ENCODE measurements at places on chromosomes 1 and 21.

DNA sequence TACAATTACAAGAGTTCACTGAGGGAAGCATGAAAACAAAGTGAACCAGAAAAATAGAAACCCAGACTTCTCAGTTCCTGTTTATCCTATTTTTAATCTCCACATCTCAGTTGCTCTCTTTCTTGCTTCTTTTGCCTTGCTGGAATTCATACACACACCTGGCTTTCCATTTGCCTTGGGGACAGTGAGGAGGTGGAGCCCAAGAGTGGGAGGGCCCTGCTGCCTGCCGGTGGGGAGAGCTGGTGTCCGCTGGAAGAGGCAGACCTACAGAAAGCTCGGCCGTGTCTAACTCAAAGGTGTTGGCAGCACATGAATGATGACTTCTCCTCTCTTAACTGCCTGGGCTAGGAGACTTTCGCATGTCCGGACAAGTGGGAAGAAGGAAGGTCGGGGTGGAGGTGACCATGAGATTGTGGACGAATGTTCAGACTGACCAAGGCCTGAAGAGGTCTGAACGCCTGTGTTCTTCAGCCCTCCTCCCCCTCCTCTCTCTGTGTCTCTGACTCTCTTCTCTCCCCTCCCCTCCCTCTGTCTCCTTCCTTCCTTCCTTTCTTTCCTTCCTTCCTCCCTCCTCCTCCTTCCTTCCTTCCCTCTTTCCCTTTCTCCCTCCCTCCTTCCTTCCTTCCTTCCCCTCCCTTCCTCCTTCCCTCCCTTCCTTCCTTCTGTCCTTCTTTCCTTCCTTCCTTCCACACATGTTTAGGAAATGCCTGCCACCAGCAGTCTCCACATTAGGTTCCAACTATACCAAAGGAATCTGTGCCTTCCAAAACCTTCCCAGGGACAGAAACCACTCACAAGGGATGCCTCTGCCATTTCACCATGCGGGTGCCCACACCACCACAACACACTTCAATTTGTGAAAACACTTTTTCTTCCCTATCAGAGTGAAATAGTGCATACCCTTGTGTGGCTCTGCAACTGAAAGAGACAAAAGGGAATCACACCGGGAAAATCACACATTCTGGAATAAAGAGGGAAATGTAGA lies 157.3 kb upstream of the RUNX1 start:
- no peak for DNase-seq

- no peak for DNase-seq
Measured at GRCh38 chr1:109256085-109256484, 6.7 kb downstream of the CELSR2 start.

- no peak for DNase-seq
Measured at GRCh38 chr1:37073152-37073853, 39.0 kb upstream of the GRIK3 start.

DNA sequence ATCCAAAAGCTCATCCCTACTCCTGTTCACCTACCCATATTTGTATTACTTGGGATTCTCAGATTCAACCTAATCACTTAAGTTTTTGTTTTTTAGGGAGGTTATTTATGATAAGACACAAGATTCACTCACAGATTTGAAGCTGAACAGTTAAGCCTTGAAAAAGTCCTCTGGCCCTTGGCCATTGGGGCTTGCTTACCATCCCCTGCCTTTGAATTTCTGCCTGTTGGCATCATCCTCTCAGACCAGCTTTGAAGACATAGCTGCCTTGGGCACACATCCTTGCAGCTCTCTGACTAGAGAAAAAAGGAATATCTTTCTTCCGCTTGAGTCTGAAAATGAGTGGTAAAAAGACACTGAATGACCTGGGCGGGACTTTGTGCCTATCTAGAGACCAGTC lies 41.8 kb upstream of the RALGPS2 start:
- no peak for DNase-seq

- DNase-seq: no peak
Measured at GRCh38 chr1:82073659-82074058, 272.9 kb downstream of the ADGRL2 start.

DNA sequence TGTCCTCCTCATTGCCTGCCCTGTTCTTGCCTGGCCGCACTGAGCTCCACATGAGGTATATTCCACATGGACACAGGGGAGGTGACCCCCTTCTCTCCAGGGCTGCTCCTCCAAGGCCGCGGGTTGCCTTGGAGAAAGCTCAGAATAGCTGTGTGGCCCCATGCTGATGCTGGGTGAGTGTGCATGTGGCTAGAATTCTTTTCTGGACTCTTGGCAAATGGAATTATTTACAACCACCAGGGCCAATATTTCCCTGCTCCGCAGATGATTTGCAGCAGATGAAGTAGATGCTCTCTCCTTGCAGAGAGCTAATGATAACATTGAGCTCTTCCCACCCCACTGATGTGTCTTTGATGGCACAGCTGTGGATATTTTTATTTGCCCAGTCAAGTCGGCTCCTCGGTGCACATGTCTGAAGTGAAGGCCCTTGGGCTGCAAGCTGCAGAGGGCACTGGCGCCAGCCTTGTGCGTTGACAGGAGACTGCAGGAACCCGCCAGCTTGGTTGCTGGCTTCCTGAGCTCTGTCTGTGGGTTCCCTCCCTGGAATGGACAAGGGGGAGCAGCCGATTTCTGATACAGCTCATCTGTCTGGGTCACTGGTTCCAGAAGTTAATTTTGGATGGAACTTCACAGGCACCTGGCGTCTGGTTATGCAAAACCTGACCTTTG lies 404.7 kb upstream of the VAMP3 start:
- no peak for DNase-seq

DNA sequence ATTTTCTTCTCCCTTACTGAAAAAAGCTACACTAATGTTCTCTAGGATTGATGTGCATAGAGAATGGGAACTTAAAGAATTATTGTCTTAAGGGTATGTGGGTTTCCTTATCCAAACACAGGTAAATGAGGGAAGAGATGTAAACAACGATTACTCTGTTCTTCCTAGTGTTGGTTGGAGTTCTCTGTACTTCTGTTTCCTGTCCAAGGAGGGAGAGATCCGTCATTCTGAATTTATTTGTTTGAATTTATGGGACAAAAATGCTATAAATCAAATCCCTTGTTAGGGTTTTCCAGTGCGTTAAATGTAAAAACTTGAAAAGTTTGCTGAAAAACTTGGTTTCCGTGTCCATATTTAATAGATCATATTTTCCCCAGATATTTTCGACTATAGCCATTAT lies 29.6 kb downstream of the LAMC1 start:
- DNase-seq: no peak

GRCh38 chr1:100759188-100759587 lies 39.6 kb downstream of the VCAM1 start:
- DNase-seq: no peak

DNA sequence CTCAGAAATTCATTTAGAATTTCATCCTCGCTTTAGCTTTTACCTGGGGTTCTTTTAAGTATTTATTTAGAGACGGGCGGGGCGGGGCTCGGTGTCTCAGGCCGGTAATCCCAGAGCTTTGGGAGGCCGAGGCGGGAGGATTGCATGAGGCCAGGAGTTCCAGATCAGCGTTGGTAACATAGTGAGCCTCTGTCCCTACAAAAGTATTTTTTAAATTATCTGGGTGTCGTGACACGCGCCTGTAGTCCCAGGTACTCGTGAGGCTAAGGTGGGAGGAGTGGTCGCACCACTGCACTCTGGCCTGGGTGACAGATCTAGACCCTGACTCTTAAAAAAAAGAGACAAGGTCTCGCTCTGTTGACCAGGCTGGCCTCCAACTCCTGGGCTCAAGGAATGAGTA lies 942 bp upstream of the RSBN1 start:
- DNase-seq: no peak

DNA sequence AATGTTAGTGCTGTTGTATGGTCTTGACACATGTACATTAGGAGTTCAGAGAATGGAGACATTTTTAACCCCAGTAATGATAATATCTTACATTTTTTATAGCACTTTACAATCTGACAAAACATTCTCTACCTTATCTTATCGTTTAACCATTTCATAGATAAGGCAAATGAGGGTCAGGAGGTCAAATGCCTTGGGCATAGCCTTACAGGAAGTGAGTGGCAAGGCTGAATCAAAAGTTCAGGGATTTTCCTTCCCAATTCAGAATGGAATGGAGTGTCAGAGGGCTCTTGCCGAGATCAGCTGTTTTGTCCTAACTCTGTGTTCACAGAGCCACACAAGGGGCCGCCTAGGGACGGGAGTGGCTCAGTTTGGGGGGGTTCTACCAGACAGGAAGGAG lies 57.6 kb upstream of the AK4 start:
- DNase-seq: no peak

GRCh38 chr1:14725695-14726094 lies 127.2 kb downstream of the KAZN start:
- DNase-seq: no peak
